Activated naive CD4-positive, alpha-beta T cell treated with anti-CD3 and anti-CD28 coated beads, Interleukin-2, amount 50 U/mL, for 72 hours (primary cell): ENCODE measurements at places on chromosomes 1 and 21.

DNA sequence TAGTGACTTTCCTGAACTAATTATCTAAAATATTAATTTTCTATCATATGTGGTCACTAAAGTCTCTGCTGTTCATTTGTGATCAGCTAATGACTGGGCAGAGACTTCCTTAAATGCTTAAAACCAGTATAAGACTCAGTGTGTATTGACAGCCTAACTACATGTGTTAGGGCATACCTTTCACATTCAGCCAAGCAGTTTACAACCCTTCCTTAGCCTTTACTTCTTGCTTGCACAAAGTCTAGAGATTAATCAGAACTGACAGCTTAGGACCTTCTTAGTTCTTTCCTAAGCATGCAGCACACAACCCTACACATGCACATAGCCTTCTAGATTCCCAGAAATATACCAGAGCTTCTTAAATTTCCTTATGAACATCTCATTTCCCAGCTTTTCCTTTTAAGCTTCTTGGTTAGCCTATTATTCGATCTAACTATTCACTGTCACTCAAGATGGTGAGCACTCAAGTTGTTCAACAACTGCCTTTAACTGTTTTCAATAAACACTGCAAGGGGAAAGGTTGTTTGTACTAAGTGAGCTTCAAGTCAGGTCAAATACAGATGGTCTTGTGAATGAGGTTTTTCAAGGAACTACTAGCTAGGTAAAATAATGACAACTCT is 13.4 kb downstream of the EYA3 start:
- no peak for DNase-seq

DNA sequence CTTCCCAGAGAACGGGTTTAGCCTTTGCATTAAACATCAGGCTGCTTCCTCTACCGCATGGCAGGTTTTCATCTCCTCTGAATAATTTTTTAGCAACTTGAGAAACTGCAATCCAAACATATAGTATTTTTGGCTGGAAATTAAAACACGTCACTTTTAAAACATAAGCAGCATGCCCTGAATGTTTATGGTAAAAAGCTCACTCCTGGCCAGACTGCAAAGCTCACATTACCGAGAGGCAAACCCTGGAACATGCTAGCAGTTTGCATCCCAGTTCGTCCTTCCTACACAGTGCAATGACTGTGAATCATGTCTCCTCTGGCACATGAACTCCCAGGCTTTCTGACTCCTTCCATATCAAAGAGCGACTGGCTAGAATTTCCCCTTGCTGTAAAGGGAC is 312.3 kb downstream of the RRAGC start:
- no peak for DNase-seq

- DNase-seq: no peak
Observed at GRCh38 chr1:43786960-43787359, 79.6 kb downstream of the ST3GAL3 start.

DNA sequence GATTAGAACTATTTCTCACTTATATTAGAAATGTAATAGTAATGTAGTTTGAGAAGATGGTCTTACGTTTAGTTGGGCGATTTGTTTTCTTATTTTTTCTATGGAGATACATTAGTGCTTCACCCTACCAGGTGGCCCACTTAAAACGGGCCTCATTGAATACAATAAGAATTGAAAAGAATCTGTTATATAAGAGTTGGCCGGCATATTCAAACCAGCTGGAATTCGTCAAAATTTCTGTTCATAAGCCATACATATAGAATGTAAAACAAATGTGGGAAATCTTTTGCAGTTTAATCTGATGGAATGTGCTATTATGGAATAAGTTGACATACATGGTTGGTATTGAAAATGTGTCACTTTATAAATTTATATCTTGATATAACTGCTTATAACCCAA is 96.4 kb upstream of the C1orf105 start:
- no peak for DNase-seq

DNA sequence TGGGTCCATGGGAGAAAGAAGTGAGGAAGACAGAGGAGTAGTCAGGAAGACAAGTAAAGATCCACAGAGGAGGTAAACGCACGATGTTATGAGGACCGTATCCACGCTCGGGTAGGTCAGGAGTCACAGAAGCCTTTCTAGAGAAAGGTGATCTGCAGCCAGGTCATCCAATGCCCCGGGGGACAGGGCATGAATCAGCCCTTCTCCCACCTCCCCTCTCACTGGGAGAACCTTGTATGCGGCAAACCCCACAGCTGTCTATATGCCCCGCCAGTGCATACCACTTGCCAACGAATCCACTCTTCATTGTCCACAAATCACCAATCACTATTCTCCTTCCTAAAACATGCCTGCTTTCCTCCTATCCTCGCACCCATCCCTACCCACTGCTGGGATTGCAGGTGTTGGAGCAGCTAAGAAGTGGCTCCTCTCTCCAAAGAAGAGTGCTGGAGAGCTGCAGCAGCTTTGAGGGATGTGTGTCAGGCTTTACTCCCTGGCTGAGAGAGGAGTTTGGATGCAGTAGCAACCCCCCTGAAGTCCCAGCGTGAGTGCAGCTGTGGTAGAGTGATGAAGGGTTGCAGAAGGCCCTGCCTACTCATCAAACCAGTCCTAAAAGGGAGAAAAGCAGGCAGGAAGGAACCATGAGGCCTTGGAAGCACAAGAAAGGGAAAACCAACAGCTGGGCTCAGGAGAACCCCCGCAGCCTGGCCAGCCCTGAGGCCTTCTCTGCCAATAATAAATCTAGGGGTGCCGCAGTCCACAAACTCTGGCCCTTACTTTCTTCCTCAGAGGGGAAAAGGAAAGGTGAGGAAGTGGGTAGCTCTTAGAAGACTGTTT is 102.2 kb upstream of the GADD45A start:
- DNase-seq: no peak

DNA sequence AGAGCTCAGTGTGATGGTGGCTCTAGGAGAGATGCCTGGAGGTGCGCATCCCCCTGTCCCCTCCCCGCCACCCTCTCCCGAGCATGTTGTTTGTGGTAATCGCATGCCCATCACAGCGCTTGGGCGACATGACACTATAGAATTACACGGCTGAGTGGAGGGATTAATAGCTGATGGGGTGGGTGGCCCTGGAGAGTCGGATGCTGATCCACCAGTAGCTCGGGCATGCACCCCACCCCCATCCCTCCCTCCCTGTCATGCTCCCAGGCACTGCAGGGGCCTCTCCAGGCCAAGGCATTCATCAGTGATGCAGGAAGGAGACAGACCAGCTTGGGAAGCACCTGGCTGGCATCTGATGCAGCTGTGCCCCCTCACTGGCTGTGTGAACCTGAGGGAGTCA is 159.0 kb upstream of the IGSF21 start:
- no peak for DNase-seq

DNA sequence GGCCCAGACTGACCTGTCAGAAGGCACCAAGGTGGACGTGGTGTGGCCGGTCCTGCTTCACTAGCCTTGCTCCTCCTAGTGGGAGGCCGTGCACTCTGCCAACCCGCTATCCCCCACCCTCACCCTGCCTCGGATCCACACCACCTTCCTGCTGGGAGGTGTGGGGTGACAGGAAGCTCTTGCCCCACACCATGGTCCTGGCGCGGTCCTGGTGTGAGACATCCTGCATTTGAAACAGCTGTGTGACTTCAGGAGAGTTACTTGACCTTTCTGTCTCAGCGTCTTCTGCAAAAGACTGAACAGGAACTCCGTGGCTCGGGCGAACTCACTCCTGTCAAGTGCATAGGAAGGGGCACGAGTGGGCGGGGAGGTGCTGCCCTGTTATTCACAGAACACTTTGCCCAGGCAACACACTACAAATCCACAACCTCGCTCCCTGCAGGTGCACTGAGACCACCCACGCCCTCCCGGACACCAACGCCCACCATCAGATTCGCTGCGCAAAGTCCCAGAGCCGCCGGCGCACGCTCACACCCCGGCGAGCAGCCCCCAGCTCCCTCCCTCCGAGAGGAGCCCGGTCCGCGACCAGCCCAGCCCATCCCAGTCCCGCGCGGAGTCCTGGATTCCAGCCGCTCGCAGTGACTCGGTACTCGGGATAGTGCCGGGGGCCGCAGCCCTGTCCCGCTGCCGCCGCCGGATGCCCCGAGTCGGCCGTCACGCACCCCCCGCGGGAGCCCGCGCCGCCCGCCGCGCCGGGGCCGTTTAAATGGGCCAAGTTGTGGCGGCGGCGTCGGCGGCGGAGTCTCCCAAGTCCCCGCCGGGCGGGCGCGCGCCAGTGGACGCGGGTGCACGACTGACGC is at the start of gene SAMD11:
TSS of gene SAMD11 (plus strand) at position 793 of the 860 bp plus-strand sequence. CDS start 509 bp downstream, outside the sequence.
- DNase-seq: no peak

- DNase-seq: no peak
Observed at GRCh38 chr1:89881415-89882058, 60.7 kb downstream of the LRRC8D start.

- no peak for DNase-seq
Observed at GRCh38 chr1:15958793-15959192, 17.1 kb downstream of the ZBTB17 start.
